NCI-H446 (cell line): ENCODE measurements at places on chromosomes 16 and 17.

- DNase-seq: no peak
These were observed 353.9 kb downstream of the CPPED1 start for GRCh38 chr16:12449795-12450194.

DNA sequence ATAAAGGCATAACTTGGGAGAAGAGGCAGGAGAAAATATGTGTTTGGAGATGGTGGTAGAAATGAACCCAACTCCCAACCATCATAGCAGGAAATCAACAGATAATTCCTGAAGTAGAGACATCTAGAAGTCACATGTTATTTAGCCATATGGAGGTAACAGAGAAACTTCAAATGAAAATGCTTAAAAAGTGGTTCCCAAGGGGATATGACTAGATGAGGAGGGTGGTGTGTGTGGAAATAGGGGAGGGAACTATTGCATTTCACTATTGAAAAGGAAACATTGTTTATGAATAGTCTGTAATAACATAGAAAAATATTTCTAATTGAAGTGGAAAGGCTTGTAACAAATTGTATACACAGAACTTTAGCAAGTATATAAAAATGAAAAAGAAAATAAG, 412.0 kb downstream of the SHISA9 start:
- no peak for DNase-seq

GRCh38 chr16:73608911-73609310, 561.0 kb upstream of the ZFHX3 start:
- no peak for DNase-seq

DNA sequence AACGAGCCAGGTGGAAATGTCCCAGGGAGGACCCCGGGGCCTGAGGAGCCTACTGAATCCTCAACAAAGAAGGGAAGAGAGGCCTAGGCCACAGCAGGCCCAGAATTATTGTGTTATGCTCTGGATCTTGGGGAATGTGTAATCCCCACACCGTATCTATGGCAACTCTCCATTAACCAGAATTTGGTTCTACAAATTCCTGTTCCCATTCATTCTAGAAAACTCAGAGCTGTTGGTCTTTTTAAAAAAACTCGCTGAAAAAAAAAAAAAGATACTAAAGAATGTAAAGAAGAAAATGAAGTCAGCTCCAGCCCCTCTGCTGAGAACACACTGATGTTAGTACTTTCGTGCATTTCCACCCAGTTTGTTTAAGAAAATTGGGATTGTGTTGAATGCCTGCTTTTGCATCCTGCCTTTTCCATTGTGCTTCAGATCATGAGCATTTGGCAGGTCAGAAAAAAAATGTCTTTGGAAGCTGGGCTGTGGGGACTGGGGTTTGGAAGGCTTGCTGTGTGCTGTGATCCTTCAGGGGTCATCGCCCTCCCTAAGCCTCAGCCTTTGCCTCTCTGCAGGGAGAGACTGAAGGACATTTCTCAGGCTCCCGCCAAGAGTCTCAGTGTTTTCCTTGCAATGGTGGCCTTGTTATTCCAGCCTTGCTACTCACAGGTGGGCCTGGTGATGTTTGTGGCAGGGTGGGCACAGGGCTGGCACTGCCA, 69.5 kb downstream of the SREBF1 start:
- no peak for DNase-seq

GRCh38 chr17:59601130-59601529, 18.6 kb upstream of the CLTC start:
- DNase-seq: no peak

DNA sequence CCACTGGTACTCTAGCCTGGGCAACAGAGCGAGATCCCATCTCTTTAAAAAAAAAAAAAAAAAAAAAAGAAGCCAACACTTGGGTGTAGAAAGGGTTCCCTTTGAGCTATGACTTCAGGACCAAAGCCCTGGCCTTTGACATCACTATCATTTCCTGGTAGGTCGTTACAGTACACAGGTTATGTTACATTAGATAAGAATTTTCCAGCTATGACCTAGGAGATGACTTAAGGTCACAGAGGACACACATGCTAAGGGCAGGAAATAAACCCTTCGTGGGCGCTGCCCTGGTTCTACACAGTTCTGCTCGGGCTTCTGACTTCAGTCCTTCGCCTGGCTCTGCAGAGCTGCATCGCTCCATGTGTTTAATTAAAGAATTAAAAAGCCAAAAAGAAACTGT, 112.0 kb downstream of the ADCY9 start:
- no peak for DNase-seq

- no peak for DNase-seq
These were observed 32.2 kb downstream of the HSD17B2 start for GRCh38 chr16:82067042-82067803.

DNA sequence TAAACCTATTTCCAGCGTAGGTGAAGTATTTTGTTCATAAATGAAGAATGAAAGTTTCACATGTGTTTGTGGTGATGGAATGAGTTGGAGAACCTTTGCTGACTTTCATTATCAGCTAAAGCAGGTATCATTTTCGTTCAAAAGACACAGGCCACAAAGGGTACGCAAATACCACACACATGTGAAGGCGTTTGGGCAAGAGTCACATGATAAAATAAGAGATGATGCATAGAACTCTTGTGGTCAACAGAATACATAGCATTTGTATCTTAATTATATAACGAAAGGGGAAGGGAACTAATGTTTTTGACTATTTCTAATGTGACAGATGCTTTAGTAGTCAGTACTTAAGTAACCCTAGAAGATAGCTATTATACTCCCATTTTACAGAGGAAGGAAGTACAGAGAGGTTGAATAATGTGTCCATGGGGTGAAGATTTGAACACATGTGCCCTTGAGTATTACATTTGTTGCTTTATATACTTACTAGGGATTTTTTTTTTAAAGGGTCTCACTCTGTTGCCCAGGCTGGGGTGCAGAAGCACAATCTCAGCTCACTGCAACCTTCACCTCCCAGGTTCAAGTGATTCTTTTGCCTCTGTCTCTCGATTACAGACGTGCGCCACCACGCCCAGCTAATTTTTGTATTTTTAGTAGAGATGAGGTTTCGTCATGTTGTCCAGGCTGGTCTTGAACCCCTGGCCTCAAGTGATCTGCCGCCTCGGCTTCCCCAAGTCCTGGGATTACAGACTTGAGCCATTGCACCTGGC, 4.8 kb downstream of the RPA1 start:
- no peak for DNase-seq

GRCh38 chr16:66161269-66161668, 205.2 kb upstream of the CDH5 start:
- no peak for DNase-seq

DNA sequence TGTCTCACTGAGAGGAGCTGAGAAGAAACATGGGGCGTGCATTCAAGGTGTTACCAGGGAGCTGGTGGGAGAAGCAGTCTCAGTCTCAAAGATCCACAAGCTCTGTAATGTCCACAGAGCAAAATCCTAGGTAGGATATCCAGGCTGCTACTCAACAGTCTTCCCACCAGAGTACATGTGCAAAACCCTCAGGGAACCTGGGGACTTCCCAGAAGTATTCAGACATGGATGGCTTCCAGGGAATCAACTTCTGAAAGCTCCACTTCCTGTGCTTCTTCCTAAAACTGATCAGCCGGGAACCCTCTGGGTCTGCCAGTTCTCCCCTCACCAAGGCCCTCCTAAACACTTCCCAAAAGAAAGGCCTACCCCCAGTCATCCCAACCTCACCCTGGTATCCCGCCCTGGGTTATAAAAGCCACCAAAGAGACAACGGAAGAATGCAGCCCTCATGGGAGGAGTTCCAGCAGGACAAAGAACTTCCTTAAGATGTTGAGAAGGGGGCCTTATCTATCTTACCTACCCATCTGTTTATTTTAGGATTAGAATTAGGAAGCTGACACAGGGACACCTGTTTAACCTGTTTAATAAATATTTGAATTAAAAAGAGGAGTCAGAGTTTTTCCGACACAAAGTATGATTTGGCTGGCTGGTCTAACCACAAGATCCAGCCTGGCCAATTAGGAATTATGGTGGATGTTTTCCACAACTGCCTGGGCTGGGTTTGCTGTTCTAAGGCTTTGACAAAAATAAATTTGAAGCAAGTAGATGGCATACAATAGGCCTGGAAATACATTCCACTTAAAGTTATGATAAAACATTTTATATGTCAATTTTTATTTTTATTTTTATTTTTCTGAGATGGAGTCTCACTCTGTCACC, 37.0 kb downstream of the CUEDC1 start:
- no peak for DNase-seq

- no peak for DNase-seq
These were observed 22.2 kb downstream of the TRPV3 start for GRCh38 chr17:3535253-3535995.

- DNase-seq: no peak
These were observed 743.5 kb downstream of the WWOX start for GRCh38 chr16:78842950-78843349.

DNA sequence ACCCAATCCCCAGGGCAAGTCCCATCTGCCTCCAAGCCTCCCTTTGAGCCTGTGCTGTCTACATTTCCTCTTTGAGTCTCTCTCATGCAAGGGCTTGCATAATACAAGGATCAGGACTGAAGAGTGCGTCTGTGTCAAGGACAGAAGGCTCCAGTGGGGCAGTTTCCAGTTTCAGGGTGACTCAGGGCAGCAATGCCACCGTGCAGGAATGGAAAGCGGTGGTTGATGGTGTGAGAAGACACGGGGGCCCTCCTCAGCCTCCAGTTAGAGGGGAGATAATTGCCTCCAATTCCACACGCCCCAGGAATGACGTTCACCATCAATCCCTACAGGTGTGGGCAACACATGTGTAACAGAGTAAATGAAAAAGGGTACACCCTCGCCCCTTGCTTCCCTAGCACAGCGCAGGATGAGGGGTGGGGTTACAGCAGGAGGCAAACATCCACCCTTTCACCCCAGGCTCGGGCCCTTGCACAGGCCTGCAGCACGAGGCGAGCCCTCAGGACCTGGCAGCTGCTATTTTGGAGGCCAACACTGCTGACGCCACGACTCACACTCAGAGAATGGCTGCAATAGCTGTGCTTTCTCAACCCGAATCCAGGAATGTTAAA, 24.8 kb upstream of the SLC25A19 start:
- no peak for DNase-seq

DNA sequence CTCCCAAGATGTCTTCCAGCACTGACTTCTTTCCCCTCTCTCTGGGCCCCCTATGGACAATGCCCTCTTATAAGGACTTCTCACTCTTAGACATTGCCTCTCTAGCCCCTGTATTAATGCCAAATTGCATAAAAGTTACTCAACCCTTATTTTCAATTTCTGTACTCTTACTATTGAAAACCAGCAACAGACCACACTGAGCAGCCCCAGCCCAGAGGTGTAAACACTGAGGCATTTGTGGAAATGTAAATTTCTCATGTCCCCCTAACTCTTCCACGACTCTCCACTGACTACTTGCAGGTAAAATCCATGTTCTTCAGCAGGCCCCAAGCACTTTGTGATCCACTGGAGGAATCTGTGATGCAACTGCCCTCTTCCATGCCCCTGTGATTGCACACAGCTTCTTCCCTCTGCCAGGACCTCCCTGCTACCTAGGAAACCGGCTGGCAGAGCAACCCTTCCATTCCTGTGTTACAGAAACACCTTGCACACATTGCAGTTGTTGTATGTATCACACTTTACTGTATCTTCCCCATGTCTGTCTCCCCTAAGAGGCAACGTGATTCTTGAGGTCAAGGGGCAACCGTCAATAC, 4.4 kb downstream of the N4BP1 start:
- DNase-seq: no peak

DNA sequence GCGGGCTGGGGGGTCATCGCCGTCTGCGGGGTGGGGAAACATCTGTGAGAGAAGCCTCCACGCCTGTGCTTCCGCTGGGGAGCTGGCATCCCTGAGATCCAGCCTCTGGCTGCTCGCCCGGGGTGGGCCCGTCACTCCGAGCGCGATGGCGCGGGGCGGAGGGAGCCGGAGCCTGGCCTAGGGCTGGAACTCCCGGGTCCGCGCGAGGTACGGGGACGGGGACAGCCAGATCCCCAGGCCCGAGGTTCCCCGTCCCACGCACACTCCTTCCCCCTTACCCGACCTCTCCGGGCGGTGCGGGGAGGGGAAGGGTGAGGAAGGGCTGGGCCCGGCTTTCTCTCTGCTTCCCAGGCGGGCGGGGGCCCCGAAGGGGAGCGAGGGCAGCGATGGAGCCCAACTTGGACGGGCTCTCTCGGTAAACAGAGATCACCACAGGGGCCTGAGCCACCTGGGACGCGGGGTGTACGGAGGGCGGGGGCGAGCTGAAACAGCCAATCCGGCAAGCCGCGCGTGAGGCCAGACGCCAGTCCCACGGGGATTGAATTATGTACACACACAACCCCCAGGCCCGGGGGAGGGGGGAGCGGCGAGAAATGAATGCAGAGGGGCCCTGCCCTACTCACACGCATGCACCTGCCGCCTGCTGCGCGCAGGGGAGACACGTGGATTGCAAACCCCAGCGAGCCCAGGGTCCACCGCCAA, at the start of gene SLC16A11:
SLC16A11 (minus strand) TSS at position 596 of the 702 bp plus-strand sequence; CDS start at position 17, 579 bp downstream.
- DNase-seq: no peak

DNA sequence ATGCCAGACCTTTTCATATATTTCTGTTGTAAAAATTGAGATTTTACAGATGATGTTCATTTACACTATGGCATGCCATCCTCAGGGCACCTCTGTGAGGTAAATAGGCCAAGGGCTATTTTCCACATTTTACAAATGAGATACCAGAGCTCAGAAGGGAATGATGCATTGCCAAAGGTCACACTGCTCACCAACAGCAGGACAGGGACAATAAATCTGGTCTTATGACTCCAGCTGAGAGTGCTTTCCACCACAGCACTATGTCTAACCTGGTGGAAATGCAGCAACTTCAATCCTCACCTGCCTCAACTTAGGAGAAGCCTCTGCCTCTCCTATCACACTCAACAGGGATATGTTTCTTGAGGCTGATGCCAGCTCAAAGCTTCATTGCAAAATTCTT, 40.6 kb downstream of the GRIN2A start:
- no peak for DNase-seq

DNA sequence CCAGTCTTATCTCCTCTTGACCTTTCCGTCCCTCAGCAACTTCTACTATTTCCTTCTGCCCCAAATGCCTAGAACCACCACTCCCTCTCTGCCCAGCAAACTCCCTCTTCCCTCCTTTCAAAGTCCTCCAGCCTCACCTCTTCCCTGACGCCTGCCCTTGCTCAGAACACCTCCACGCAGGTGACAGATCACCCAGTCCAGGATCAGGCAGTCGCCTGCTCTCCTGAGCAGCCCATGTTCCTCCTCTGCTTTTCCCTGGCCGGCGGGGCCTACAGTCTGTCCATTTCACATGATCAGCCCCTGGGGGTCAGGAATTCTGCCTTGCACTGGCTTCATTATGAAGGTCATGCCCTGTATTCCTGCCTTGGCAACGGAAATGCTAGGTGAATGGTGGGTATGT, 422 bp downstream of the CD300LF start:
- no peak for DNase-seq

GRCh38 chr16:49745311-49745747, 110.6 kb downstream of the ZNF423 start:
- no peak for DNase-seq

GRCh38 chr16:50303605-50304466, 37.5 kb downstream of the ADCY7 start:
- DNase-seq: no peak

GRCh38 chr16:56198755-56199114, 7.4 kb downstream of the GNAO1 start:
- DNase-seq: no peak

- DNase-seq: no peak
These were observed 299.4 kb downstream of the CPPED1 start for GRCh38 chr16:12504312-12504711.
